ENCODE measurements at places on chromosomes 2 and 18.

DNA sequence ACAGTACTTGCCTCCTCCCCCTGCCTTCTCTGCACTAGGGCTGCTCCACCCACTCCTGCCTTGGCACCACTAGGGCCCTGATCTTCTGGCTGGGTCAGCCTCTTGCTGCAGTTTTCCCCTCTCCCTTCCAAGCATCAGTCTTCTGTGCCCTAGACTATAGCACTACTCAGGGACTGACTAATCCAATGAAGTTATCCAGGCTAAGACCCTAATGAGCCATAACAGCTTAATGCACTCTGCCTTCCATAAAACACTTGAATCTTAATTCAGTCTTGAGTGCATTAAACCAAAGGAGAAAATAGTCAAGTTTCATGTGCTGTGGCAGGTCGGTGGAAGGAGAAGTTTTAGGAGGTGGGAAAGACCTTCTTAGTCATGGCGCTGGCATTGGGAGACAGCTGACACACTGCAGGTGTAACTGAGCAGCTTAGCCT, 95.7 kb downstream of the BIN1 start:
- ATAC-seq, result no peak

DNA sequence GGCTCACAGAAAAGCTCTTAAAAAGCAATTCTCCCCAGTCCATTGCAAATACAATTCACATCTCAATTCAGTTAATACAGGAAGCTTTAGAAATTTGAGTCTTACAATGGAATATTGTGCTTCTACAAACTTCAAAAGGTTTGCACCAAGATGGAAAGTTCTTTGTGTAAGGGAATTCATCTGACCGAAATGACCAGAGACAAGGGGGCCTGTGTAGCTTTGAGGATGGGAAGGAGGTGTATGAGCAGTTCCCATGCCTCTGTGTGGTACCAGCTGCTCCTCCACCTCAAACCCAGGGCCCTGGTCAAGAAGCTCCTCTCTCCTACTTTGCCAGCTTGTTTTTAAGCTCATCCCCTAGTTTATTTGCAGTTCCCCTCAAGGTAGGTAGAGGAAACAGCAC, 312.8 kb upstream of the PKDCC start:
- ATAC-seq, result no peak

DNA sequence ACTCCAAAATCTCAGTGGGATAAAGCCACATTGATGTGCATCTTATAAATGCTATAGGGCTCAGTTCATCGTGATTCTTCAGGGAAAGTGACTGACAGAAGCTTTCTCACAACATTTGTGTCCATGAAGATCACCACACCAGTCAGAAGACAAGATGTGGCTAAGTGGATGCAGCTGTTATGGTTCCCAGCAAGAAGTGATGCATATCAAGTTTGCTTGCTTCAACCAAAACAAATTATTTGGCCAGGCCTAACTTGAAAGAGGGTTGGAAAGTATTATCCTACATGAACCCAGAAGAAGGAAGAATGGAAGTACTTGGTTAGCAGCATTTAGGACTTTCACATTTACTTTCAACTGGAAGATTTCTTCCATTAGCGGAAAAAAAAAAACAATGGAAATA, 210.0 kb upstream of the ACVR2A start:
- ATAC-seq, result no peak

GRCh38 chr2:170652637-170653417, 62.3 kb upstream of the SP5 start:
- ATAC-seq, result no peak

GRCh38 chr2:224925061-224925809, 117.0 kb downstream of the DOCK10 start:
- no peak for ATAC-seq

GRCh38 chr18:57435846-57436190, 644 bp downstream of the ONECUT2 start:
- ATAC-seq, result no peak

GRCh38 chr18:62499263-62499650, 23.6 kb upstream of the ZCCHC2 start:
- ATAC-seq, result no peak

- no peak for ATAC-seq
Measured at GRCh38 chr2:88127638-88127887, 299 bp downstream of the FABP1 start.

DNA sequence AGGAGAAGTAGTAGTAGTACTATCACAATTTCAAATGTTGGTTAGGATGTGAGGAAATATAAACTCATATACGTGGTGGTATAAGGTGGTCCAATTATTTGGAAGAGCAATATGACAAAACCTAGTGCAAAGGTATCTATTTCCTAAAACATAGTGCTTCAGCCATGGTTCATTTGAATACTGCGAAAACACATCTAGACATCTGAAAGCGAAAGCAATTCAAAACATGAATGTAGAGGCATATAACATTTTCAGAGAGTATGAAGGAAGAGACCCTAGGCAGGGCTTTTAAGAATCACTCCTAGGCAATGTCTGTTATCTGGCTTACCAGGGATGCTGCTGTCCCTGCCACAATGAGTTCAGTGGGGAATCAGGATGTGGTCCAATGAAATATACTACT, 1085.8 kb downstream of the TDRD15 start:
- ATAC-seq, result no peak

DNA sequence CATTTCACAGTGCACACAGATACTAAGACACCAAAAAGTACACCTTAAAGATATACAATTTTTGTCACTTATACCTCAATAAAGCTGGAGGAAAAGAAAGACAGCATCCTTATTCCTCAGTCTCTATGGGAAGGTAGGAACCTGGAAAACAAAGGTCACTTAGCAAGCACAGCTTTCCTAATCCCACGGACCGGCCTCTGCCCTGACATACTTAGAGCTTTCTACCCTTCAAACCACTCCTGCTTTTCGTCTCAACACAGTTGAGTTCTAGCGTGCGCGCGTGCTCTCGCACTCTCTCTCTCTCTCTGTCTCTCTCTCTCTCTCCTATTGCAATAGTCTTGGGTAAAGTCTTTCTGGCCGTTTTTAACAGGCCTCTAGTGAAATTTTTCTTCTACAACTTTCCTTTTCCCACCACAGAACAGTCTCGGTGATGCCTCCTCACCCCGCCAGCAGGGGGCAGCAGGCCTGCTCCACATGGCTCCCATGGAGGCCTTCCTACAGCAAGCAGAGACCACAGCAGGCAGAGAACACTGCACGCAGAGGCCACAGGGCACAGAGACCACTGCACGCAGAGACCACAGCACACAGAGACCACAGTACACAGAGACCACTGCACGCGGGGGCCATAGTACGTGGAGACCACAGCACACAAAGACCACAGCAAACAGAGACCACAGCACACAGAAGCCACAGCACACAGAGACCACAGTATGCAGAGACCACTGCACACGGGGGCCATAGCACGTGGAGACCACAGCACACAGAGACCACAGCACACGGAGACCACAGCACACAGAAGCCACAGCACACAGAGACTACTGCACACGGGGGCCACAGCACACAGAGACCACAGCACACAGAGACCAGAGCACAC, 106.9 kb downstream of the FBXO15 start:
- ATAC-seq, result no peak

DNA sequence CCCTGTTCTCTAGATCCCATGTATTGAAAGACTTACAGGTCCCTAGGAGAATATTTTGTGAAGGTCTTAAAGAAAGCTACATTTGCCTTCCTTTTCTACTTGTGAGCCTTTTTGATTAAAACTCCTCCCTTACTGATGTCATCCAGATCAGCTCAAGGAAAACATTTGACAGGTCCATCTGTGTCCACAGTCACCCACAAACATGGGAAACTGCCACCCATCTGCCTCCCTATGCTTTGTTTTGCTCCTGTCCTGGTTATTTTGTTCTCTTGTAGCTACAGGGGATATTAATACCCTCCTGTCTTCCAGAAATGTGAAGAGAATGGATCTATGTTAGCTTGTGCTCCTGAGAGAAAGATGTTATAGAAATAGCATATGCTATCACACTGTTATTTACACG, 203.6 kb upstream of the GALNT5 start:
- ATAC-seq, result no peak

GRCh38 chr2:121088251-121089165, 196.5 kb downstream of the TFCP2L1 start:
- ATAC-seq, result peak; percentile 100

DNA sequence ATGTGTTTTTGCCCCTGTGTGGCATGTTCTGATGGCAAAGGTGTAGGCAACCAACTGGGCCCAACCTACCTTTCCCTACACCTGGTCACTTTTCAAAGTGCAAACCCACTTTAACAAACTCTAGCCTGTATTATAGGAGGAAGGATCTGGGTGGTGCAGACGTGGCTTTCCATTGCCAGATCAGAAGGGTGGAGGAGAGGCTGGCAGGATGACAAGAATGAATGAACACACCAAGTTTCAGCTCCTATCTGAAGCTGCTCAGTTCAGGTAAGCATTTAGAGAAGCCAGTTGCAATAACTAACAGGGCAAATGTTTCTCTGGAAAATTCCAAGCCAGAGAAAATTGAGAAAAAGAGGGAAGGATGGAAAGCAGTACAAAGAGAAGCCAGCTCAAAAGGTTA, 707 bp upstream of the SERPINB7 start:
- no peak for ATAC-seq

- ATAC-seq, result no peak
Measured at GRCh38 chr2:101401326-101401665, 14.0 kb upstream of the CREG2 start.

GRCh38 chr2:20576598-20577115, 74.2 kb downstream of the HS1BP3 start:
- ATAC-seq, result no peak

DNA sequence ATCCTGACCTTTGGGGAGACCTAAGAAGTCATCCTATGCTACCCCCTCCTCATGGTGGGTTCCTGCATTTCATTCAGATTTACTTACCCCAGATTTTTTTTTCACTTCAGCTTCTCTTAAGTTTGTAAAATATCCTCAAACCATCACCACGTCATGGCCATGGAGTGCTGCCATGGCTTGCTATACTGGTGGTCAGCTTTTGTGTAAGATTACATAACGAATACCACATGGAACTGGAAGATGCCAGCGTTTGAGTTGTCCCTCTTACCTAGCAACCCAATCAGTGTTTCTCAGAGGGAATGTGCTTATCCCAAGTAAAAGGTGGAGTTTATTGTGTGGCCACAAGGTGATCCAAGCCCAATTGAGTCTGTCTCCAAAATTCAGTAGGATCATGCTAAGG, 148.6 kb upstream of the ALPP start:
- no peak for ATAC-seq

DNA sequence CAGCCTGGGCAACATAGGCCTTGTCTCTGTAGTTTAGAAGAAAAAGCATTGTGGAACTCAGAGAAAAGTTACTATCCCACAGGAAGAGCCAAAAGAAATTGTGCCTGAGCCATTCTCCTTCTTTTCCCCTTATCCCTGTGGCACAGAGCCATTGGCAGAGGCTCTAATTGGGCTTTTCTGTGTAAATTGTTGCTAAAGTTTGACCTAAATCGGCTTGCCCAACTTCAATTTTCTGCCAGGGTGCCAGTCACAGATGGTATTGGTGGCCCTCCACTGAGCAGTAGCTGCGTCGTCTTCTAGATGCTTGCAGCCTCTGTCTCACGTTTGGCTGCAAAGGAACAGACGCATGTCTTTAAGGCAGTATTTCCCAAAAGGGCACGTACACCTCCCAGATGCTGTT, 30.3 kb downstream of the ZNF532 start:
- no peak for ATAC-seq

DNA sequence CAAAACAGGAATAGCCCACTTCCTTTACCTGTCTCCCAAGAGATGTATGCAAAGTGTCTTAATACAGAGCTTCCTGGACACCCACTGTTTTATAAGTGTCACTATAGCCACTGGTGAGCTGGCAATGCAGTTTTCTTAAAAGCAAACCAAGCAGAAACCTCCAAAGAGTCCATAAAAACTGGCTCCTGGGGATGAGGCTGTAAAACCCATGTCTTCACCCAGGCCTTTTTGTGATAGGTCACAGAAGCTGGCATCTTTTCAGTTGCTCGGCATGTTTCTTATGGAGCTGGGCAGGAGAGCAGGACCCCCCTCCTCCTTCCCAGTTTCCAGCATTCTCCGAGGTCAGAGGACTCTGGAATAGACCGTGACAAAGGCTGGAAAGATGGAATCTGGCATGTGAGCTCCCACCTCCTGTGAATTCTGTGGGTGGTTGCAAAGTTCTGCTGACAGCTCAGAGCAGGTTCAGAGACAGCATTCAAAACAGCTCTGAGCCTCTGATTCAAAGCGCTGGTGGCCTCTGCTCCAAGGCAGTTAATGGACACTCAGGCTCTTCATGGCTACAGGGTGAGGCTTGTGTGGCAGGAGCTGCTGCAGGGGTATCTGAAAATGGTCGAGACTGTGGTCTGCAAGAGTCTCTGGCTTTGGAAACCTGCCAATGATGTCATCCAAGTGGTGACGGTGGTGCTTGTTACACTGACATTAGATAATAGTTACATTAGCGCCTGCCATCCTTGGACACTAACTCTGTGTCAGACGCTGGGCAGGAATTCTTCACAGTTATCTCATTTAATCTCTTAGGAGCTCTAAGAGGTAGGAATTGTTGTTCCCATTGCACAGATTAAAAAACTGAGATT, 283.4 kb downstream of the CLIP4 start:
- ATAC-seq, result no peak

DNA sequence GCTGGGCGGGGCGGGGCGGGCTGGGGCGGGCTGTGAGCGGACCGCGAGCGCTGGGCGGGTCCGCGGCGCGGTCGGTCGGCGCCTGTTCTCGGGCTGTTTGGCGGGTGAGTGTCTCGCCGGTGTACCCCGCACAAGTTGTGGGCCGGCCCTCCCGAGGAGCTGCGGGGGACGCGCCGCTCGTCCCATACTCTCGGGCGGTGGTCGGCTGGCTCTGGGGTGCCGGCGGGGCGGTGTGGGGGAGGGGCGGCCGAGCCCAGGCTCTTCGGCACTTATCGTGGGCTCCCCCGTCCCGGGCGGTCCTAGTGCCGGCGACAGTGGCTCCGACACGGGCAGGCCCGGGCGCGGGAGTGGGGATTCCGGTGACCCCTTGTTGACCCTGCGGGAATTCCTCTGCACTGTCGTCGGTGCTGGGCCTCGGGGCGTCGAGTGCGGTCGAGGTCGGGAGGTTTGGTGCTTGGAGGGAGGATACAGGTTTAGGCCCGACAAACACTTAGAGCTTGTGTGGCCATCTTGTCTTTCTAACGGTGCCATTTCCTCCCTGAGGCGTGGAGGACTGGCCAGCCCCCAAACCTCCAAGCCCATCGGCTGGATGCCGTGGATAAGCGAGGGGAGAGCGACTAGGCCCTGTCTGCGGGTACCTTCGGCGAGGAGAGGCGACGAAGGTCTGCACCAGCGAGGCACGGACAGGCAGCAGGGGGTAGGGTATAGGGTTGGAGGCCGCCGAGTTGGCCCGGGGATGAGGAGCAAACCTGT, at the start of gene SEPTIN2:
Gene SEPTIN2, plus strand, starts transcription at position 47 of the 753 bp plus-strand sequence. CDS start 8,308 bp downstream, outside the sequence.
- peak; percentile 60 for ATAC-seq

- ATAC-seq, result peak; percentile 64
Measured at GRCh38 chr2:195820373-195820772, 163.3 kb downstream of the SLC39A10 start.

GRCh38 chr2:217527590-217528202, 475.1 kb downstream of the TNS1 start:
- no peak for ATAC-seq
